ENCODE measurements at places on chromosomes 7 and 10.

GRCh38 chr7:138173548-138173947, 97.3 kb downstream of the AKR1D1 start:
- no peak for DNase-seq

DNA sequence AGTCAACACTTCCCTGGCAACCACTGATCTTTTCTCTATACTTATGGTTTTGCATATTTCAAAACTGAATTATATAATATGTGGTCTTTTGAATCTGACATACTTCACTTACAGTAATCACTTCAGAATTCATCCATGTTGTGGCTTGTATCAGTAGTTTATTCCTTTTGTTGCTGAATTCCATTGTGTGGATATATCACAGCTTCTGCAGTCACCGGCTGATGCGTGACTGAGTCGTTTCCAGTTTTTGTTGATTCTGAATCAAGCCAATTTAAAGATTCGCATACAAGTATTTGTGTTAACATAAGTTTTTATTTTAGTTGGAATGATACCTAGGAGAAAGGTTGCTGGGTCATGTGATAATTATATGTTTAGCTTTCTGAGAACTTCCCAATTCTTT, 672.5 kb upstream of the ANKRD30A start:
- DNase-seq: no peak

- no peak for DNase-seq
Observed at GRCh38 chr7:43612128-43612527, 29.2 kb downstream of the STK17A start.

DNA sequence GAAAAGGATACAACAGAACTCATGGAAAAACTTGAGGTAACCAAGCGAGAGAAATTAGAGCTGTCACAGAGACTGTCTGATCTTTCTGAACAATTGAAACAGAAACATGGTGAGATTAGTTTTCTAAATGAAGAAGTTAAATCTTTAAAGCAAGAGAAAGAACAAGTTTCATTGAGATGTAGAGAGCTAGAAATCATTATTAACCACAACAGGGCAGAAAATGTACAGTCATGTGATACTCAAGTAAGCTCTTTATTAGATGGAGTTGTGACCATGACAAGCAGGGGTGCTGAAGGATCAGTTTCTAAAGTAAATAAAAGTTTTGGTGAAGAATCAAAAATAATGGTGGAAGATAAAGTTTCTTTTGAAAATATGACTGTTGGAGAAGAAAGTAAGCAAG, 62.1 kb downstream of the AKAP9 start:
- no peak for DNase-seq

DNA sequence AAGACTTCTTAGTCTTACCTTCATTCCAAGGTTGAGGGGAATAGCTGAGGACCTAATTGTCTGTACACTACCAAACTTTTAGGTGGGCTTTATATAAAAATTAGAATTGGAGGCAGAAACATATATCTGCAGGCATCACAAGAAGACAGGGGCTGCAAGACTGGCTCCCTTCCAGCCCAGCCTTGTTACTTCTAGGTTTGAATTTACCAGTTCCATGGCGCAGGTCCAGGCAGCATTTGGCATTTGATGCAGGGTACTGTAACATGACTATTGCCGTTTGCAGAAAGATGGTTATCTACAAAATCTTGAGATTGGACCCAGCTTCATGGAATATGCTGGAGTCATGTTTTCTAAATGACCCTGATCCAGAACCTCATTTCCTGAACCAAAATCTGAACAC, 105.4 kb upstream of the RHOBTB1 start:
- DNase-seq: no peak
